ENCODE measurements at places on chromosomes 6 and 20.

DNA sequence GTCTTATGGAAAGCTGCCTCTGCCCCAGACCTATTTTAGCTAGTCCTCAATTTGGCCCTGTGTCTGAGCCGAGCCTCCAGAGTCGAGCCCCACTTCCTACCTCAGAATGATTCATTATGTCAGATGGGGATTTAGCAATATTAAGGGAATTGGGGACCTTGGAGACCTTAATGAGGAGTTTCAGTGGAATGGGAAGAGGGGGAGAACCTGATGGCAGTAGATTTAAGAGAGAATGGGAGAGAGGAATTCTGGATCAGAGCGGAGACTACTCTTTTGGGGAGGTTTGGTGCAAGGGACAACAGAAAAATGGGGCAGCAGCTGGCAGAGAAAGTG lies 63.5 kb downstream of the EFHC1 start:
- no peak for DNase-seq

DNA sequence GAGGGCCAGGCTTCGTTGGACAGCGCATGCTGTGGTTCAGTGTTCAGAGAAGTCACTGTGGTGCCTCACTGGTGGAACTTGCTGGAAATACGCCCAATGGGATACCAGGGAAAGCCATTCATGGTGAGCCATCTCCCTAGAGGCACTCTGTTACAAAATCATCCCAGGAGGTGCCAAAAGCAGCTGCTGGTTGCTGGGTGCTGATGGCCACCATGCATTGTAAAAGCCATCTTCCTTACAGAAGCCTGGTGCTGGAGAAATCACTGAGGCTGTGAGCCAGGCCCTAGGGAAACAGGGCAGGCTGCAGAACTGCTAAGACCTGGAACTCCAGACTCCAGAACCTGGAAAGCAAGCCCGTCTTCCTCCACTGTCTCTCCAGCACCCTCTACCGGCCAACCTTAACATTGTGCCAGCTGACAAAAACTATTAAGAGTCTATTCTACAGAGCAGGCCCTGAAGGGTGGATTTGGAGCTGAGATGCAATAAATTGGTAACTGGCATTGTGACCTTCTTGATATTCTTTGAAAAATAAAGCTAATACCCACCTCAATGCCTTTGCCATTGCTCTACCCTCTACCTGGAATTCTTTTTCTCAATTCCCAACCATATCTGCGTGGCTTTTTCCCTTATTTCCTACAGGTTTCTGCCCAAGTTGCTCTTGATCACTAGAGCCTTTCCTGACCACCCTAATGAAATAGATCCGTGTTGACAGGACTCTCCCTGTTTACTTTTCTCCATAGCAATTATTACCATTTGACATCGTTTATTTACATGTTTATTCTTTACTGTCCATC lies 18.5 kb downstream of the SNRPB start:
- DNase-seq: peak; percentile 65

GRCh38 chr6:146650799-146651481 lies 52.2 kb downstream of the ADGB start:
- peak; percentile 1 for DNase-seq

DNA sequence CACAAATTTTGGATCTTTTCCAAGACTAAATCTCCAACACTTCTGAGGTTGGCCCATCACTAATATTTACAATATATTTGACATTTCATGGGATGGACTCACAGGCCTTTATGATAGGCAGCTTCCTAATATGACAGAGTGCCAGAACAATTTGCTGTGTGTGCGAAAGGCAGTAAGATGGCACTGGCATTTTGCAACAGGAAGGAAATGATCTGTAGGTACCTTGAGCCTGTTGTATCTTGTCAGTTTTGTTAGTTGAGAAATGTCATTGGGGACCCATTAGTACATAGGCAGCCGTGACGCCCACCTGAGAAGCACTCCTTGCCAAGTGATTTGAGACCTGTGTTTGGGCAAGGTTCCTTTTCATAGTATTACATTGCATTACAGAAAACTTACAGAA lies 153.4 kb upstream of the HEY2 start:
- no peak for DNase-seq

DNA sequence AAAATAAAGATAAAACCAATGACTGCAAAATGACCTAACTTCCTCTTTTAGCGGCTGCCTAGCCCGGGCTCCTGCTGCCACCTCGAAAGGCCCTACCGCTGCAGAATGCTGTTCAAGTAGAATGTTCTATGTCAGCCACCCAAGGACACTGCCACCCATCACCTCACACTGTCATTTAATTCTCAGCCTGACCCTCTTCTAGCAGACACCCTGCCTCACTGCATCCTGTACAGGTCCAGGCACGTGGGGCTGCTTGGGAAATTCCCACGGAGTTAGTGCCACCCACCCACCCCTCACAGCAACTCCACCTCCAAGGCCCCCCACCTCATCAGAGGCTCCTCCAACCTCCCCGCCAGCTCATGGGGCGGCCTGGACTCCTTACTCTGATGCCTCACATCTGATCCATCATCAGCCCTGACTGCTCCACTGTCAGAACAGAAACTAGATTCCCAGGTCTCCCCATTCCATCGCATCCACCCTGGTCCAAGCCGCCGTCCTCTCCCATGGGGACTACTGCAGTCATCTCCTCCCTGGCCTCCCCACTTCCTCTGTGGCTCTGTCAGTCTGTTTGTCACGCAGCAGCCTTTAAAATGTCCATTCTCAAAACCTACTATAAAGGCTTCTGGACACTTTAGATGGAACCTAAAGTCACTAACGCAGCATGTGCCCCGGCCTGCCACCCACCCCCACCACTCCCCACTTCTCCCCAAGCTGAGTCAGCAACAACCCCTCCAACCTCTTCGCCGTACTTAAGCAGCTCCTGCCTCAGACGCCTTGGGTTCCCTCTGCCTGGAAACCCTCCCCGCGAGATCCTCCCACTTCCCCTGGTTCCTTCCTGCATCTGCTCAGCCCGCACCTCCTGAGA lies 17.0 kb downstream of the NFATC2 start:
- DNase-seq: no peak

GRCh38 chr6:1737463-1738311 lies 128.0 kb downstream of the FOXC1 start:
- no peak for DNase-seq

- DNase-seq: no peak
These were observed 154.8 kb downstream of the TFAP2B start for GRCh38 chr6:50973464-50973863.

GRCh38 chr6:41040101-41040939 lies 1.3 kb upstream of the UNC5CL start:
- DNase-seq: peak; percentile 21

DNA sequence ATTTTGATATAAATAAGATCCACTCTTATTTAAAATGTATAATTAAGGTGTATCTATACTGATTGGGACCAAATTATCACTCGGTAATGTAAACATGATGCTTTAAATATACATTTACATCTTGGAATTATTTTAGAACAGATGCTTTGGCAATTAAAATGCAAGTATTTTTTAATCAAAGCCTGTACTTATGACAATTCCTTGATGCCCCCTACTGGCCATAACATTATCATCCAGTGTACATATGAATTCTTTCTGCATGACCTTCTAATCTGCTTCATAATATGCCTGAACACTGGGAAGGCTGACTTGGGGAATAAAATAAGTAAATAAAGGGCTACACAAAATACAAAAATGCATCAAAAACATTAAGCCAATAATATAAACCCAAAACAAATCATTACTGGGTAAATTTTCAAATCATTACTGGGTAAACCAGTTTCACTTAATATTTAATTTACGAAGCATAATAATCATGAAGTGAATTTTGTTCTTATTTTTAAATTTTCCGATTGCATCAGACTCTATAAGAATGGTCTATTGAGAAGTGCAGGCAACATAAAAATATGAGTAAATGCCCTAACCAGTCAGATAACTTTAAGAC lies 65.1 kb downstream of the CGA start:
- peak; percentile 51 for DNase-seq

DNA sequence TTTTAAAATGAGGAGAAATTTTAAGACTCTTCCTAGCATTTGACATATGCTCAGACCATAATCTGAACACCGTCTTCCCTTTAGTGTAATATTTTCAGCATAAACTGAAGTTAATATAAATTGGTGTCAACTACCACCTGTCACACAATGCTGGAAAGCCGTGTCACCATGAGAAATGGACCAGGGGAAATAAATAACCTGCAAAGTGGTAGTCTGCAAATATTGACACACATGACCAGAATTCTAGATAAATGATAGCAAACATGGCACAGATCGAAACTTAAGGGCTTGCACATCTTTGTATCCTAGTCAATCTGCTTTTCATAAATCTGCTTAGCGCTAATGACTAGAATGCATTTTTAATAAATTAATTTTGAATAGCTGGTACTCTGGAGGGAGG lies 191.9 kb downstream of the CD83 start:
- no peak for DNase-seq

DNA sequence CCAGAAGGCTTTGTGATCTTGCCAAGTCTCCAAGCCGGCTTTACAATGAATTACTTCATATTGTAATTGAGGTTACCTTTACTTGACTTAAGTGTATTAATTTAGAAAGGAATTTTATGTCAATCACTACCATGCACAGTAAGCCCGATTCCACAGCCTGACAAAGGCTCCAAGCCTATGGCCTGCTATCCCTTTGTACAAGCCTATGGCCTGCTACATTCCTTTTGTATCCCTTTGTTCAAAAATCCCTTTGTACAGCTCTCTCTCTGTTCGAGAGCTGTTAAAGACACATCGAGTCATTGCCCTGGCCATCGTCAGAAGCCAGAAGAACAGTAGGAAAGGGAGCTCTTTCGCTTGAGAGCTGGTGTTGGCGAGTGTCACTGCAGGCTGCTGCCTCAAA lies 2.7 kb upstream of the EDN3 start:
- no peak for DNase-seq

DNA sequence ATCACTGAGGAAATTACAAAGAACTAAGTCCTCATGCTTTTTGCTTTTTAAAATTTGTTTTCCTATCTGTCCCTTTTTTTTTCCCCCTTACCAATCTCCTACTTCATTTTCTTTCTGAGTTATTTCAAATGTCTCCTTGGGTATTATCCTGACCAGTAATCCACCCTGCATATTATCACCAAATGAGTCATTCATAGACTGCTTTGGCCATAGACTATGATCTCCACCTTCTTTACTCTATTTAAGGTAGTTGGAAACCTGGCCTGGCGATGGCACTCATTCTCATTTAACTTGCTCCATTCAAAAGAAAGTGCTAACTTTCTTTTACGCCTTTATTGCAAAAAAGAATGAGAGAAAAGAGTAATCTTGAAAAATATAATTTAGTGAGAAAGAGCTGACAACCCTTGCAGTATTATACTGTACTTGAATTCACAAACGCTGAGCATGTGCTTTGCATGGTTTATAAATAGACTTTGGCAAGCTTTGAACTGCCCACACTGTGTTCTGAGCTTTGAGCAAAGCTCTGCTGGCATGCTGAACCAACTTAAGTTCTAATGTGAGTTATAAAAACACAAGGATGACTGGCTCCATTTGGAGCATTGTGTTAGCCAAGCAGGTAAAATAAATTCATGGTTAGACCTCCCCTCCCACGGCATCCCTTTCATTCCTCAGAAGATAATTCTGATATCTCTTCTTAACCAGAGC lies 198.9 kb downstream of the NKAIN2 start:
- DNase-seq: peak; percentile 5

DNA sequence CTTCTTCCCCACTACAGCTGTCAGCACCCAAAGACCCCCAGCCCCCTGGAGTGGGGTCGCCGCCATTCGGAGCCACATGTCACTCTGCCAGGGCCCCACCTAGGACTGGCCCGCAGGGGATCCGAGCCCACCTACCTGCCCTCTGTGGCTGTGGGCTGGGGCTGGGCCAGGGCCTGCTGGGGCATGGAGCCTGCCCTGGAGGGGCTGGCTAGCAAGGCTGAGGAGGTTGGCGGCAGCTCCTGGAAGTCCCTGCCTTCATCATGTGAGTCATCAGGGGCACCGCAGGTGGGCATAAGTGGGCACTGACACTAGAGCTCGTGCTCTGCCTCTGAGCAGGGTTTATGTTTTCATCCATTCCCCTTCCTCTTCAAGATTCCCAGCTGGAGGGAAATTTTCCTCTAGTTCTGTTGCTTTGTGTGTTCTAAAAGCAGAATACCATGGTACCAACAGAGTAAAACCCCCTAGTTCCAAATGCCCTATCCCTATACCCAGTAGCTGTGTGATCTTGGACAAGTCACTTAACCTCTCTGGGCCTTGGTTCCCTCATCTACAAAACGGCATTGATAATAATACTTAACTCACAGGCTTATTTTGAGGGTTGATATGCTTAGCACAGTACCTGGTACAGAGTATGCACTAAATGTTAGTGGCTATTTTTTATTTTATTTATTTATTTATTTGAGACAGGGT lies 8.7 kb upstream of the FANCE start:
- DNase-seq: no peak

All from fibroblast of skin of back (primary cell).